Dorsolateral prefrontal cortex (tissue), 122 donors: ENCODE measurements at places on chromosomes 1 and 21.

DNA sequence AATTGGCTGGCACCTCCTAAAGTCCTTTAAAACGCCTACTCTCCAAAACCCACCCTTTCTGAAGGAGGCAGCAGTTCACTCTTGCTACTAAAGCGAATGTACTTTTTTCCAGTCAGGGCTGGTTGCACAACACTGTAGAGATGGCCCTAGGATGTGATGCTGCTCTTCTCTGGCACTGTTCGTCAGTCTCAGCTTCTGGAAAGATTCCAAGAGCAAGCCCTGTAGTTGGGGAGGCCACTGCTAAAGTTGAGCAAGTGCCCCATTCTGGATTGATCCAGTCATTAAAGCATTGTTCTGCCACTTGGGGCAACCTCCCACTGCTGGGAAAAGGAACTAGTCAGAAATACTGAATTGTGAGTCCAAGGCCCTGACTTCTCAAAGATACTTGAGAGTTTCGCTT lies 28.5 kb upstream of the KCNQ4 start:
- DNase-seq, result no peak

GRCh38 chr1:159291424-159291823 lies 10.7 kb upstream of the FCER1A start:
- no peak for DNase-seq

DNA sequence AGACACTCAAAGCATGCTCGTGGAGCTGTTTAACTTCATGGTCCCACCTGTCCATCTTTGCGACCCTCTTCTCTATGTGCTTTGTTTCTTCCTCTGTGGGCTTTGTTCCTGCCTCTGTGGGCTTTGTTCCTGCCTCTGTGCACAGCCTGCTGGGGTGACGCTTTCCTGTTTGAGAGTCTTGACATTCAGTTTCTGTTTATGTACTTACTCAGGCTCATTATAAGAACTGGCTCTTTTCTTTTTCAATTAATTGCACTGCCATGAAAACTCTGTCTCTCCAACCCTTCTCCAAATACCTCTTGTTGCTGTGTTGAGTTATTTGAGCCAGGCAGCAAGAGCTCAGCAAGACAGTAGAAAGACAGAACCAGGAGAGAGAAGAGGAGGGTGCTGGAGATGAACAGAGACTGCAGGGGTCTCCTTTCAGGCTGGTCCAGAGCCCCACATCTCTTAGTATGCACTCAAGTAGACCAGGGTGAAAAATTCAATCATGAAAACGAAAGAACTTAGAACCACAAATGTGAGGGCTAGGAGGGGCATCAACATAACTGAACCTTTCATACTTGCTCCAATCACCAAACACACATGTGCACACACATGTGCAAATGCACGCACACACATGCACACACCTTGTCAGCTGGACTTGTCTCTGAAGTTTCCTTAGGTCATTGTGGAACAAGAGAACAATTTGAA lies 88.3 kb upstream of the SGIP1 start:
- no peak for DNase-seq

GRCh38 chr21:43886565-43886964 lies 21.5 kb downstream of the AGPAT3 start:
- no peak for DNase-seq

- DNase-seq, result no peak
Observed at GRCh38 chr1:57262472-57262871, 161.4 kb downstream of the DAB1 start.

DNA sequence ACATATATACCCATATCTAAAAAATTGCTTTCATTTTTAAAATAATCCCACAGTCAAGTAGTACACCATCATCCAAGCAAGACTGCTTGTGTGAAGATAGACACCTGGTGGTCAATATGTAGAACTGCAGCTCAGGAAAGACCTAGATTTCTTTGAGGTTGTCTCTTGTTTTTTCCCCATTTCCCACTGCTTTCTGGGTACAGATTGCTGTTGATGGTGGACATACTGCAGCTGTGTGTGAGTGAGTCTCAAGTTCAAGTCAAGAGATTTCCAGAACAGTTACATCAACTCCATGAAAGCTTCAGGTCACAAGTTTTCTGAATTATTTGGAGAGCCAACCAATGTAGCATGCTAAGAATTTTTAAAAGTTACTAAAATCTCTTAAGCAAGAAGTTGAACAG lies 306.4 kb downstream of the DUSP10 start:
- no peak for DNase-seq
